ENCODE measurements at places on chromosomes 7 and 10. TPM values are rescaled to one million over a fixed set of nuclear protein-coding genes. Genes with fewer than 3 reads are reported as not detected.

The SEMA4G gene
- total RNA-seq = 0.96 TPM

- ATAC-seq = no peak
Observed at GRCh38 chr7:139034336-139034735, 1.5 kb downstream of the ZC3HAV1L start.

GRCh38 chr10:4639960-4640359 lies 186.0 kb upstream of the AKR1E2 start:
- no peak for ATAC-seq

GRCh38 chr7:21169667-21170580 lies 258.0 kb upstream of the SP4 start:
- ATAC-seq = no peak

- no peak for ATAC-seq
Observed at GRCh38 chr10:88672041-88672440, 7.8 kb downstream of the LIPF start.

All from esophagus mucosa (tissue), 1 donor.